ENCODE measurements at places on chromosomes 5 and 9. TPM values are rescaled to one million over a fixed set of nuclear protein-coding genes. Genes with fewer than 3 reads are reported as not detected.
A peak's percentile ranks its signal among the peaks of the same experiment; 100 is the strongest.

Gene C9orf152
- 44.4 TPM for total RNA-seq

DNA sequence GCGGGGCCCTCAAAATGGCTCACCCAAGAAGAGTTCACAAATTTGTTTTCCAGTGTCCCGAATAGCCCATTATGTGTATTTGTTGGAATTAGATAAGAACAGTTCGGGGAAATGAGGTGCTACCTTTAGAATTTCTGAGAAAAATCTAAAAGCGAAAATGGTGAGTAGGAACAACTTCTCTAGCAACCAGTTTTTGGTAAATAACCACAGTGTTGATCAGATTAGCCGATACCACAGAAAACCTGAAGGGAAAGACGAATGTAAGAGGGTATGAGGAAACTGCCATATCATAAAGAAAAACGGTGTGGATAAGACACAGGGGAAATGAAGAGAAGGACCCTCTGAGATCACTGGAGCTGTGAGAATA lies 31.0 kb downstream of the ADAM19 start:
- DNase-seq: no peak

GRCh38 chr9:120891245-120891883 lies 14.4 kb upstream of the PHF19 start:
- no peak for DNase-seq

Gene BTNL9
- total RNA-seq: 11.5 TPM

DNA sequence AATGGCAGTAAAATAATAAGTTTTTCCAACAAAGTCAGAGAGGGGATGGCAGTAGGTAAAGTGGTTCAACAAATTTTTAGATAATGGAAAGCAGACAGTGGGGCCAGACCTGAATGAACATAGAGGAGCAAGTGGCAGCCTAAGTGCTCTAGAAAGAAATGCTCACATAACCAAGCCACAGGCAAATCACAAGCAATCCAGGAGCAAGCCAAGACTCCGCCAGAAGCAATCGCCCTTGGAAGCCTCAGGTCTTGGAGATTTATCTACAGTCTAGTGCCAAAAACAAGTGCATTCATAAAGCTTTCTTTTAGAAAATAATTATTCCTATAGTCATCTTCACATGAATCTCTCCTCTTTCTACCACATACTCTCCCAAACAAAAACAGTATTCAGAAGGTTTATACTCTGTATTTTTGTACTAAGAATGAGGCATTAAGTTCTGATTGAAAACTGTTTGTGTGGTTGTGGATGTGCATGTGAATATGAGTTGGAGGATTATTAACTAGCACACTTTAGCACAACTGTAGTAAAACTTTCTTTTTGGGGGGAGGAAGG lies 375.5 kb downstream of the CDH9 start:
- no peak for DNase-seq

DNA sequence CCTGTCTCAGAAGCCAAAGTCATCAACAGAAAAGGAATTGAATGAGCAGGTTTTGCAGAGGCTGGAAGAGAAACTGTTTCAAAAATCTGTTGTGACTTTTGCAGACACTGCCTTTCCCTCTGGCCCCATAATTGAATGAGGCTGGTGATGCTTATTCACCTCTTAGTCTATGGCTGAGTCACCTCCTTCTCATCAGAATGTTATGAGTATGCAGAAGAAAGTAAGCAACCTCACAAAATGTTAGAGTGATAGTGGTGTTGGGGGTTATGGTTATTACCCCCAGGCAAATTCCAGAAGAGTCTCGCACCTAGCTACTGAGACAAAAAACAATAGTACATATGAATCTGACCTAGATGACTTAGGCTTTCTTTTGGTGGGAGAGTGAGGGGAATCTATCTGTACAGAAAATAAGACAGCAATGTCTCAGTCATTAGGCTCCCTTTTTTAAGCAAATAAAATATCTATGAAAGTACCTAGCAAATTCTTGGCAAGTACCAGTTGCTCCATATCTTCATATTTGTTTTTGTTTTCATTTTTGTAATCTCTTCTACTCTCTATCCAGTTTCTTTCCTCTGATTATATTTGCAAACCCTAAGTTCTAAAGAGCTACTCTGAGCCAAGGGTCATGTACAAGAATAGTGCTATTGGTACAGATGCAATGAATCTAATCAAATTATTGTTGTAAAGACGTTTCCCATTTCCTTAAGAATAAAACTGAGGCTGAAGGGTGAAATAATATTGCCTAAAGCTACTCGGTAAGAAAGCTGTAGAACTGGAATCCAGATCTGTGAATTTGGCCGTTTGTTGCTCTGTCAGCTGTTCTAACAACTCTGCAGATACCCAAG lies 498.1 kb upstream of the TNC start:
- DNase-seq: no peak

DNA sequence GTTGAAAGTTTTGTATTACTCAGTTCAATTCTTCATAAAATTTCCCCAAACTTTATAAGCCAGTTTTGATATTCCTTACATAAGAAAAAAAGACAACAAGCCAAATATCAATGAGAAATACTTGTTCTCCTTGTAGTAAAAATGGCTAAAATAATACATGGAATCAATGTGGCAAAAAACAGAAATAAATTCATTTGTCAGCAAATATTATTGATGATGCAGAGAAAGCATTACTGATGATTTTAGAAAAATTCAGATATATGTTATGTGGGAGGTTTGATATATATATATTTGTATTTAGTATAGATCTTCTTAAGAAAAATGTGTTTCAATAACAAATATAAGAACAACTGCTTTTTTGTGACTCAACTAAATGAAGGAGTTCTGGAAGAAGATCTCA lies 127.0 kb upstream of the PUM3 start:
- DNase-seq: no peak

DNA sequence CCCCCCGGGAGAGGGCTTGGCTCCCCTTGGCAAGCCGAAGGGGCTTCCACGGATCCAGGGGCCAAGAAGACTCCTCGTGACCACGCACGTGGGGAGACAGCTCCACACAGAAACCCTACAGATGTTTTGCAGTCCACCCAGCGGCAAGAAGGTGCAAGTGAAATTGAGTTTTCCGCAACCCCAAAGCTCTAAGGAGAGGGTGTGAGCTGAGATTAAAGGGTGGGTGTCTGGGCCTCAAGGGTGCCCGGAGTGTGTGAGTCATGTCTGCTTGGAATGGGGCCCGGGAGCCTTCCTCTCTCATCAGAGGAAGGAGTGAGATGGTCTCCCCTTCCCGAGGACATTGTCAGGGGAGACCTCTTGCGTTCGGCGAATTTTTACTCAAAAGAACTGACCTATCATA lies 79.1 kb downstream of the OLFM1 start:
- DNase-seq: no peak

GRCh38 chr5:160513485-160513884 lies 91.8 kb downstream of the PTTG1 start:
- no peak for DNase-seq

DNA sequence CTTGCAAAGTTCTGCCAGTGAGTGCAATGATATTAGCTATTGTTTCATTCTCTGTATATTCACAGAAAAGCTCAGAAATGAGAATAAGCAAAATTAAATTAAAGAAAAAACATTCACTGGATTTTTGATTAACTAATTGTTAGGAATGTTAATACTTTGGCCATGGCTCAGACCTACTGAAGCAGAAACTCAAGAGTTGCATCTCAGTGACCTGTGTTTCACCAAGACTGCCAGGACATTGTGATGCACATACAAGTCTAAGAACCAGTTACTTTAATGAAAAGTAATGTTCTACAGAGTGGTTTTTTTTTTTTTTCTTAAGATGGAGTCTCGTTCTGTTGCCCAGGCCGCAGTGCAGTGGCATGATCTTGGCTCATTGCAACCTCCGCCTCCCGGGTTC lies 464.9 kb upstream of the NMUR2 start:
- DNase-seq: no peak

- DNase-seq: peak; percentile 19
Observed at GRCh38 chr5:133565993-133566392, 46.3 kb downstream of the FSTL4 start.

Gene ZCCHC7
- 16.5 TPM for total RNA-seq

- no peak for DNase-seq
Observed at GRCh38 chr9:108316630-108317029, 539.2 kb downstream of the ACTL7B start.

Gene MAP1B
- 81.3 TPM for total RNA-seq

DNA sequence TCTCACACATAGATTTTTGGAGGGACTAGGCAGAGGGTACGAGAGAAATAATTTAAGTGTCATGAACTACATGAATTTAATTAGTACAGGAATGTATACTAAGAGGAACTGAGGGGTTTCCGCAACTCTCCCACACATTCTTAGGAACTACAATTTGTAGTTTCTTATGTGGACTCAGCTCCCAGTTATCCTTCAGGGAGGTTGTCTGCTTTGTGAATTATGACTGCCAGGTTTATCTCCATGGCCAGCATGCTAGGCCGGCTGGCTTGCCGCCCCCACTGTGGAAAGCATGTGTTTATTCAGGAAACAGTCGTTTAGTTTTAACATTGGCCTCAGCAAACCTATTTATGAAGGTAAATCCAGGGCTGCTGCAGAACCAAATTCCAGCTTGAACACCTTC lies 415.0 kb downstream of the KCTD16 start:
- no peak for DNase-seq

- DNase-seq: no peak
Observed at GRCh38 chr9:134659688-134660131, 18.1 kb downstream of the COL5A1 start.

DNA sequence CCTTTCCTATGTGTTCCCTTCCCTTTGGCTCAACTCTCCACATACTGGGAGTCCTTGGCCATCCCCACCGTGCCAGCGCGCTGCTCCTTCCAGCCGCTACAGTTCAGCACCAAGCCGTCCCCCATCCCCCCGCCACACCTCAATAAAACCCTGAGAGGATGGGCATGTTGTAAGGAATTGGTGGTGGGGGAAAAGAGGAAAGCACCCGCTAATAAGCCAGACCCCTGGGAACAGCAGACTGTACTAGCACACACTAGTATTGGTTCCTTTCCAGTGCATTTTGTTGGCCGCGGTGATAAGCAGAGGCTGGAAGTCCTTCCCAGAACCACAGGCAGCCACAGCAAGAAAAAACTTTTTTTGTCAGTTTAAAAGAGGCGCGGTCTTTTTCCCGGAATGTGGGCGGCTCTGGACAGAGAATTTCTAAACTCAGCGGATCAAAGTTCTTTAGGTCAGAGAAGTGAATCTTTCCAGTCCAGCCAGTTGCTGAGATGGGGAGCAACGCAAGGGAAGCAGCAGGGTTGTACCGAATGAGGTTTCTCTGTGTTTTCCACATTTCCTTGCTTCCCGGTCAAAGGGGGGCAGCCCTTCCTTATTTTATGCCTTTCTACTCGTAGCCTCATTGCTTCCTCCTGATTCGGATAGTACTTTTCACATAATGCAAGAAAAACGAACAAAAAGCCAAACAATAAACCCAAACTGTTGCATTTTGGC lies 2.1 kb downstream of the CHSY3 start:
- DNase-seq: no peak

Gene C5orf58
- 0.52 TPM for total RNA-seq

Gene INSYN2B
- 0.46 TPM for total RNA-seq

GRCh38 chr5:60101573-60101972 lies 208.0 kb upstream of the PDE4D start:
- DNase-seq: no peak

DNA sequence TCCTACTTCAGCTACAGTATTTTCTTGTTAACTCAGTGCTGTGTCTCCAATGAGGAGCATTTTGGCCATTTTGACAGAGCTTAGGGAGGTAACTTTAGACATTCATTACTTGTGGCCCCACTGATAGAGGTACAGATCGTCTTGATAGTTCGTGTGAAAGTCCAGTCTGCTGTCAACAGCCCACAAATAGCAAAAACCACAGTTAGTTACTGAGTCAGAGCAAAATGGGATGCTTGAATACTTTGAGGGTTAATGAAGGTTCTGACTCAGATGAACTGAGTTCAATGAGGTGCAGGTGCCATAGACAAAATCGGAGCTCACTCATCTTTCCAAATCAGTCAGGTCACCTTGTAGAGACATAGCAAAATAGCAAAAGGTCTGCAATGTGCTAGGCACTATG lies 163.1 kb upstream of the TLE4 start:
- DNase-seq: no peak

Gene IL5
- not detected for total RNA-seq

- peak; percentile 88 for DNase-seq
Observed at GRCh38 chr5:179265514-179266290, 79.6 kb downstream of the ADAMTS2 start.

- DNase-seq: no peak
Observed at GRCh38 chr5:88159591-88159990, 109.1 kb downstream of the TMEM161B start.

DNA sequence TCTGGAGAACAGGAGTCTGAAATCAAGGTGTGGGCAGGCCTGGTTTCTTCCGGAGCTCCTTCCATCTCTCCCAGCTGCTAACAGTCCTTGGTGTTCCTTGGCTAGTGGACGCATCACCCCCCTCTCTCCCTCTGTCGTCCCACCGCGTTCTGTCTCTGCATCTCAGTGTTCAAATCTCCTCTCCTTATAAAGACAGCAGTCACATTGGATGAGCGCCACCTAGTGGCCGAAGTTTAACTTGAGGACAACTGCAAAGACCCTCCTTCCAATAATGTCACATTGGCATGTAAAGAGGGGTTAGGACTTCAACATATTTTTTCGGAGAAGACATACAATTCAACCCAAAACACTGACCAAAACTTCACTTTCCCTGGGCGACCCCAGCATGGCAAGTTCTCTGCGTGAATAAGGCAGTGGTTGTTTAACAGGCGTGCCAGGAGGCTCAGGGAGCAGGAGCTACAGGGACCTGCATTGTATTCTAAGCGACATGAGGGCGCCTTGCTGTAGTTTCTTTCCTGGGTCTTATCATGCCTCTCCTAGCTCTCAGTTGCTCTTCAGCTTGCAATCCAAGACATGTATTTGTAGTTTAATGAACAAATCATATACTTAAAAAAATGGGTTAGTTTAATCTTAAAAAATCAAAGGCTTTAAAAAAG lies 27.9 kb upstream of the BASP1 start:
- peak; percentile 75 for DNase-seq

DNA sequence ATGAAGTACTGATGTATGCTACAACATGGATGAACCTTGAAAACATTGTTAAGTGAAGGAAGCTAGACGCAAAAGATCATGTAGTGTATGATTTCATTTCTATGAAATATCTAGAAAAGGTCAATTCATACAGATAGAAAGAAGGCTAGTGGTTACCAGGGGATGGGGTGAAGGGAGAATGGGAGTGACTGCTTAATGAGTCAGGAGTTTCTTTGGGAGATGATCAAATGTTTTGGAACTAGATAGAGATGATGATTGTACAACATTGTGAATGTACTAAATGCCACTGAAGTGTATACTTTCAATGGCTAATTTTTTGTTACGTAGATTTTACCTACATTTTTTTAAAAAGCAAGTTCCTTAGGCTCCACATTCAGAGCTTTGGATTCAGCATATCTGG lies 14.9 kb upstream of the DELE1 start:
- DNase-seq: no peak

Gene LCN15
- total RNA-seq: not detected

- no peak for DNase-seq
Observed at GRCh38 chr5:6584727-6585126, 48.1 kb downstream of the NSUN2 start.

- no peak for DNase-seq
Observed at GRCh38 chr9:105233873-105234272, 10.6 kb upstream of the SLC44A1 start.
